ENCODE measurements at places on chromosomes 12 and 14. TPM values are rescaled to one million over a fixed set of nuclear protein-coding genes. Genes with fewer than 3 reads are reported as not detected.

GRCh38 chr12:19138551-19138950 lies 9.0 kb downstream of the PLEKHA5 start:
- DNase-seq: no peak

The KRT79 gene
- total RNA-seq: 1.7 TPM

The RD3L gene
- not detected for total RNA-seq

The CCDC63 gene
- not detected for total RNA-seq

- DNase-seq: no peak
Observed at GRCh38 chr14:69625299-69626131, 14.1 kb downstream of the SUSD6 start.

All from vagina (tissue), 2 donors.